WTC11 (cell line): ENCODE measurements at places on chromosomes 11 and 22.

- DNase-seq = no peak
Measured at GRCh38 chr11:64934682-64935358, 873 bp downstream of the GPHA2 start.

DNA sequence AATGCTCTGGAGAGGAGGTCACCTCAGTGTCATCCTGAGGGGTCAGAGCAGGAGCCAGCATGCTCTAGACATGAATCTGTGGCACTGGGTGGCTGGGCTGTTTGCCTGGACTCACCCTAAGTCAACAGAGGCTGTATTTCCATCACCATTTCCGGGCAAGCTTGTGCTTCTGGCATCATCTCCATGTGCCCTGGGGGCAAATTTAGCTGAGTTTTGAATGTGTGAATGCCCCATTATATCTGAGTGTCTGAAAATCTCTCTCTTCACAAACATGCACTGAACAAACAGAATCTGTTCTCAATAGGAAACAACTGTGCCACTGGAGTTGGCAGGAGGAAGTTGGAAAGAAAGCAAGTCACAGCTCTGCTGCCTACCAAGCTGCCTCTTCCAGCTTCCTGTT lies 356.2 kb downstream of the GRM5 start:
- no peak for DNase-seq

DNA sequence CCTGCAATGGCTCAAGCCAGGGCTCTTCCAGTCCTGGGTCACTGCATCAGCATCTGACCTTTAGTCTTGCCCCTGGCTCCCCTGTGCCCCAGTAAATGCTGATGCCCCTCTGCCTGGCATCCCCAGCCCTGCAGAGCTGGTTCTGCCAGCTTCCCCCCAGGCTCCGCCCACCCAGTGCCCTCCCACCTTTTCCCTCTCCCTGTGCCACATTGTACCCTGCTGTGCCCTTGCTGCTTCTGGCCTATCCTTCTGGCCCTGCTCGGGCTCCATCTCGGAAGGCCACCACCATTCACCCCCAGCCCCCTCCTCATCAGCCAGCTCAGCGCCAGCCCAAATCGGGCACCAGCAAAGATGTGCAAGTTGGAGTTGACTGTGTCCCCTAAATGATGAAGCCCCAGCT lies 7.4 kb downstream of the CAPN5 start:
- DNase-seq = no peak

DNA sequence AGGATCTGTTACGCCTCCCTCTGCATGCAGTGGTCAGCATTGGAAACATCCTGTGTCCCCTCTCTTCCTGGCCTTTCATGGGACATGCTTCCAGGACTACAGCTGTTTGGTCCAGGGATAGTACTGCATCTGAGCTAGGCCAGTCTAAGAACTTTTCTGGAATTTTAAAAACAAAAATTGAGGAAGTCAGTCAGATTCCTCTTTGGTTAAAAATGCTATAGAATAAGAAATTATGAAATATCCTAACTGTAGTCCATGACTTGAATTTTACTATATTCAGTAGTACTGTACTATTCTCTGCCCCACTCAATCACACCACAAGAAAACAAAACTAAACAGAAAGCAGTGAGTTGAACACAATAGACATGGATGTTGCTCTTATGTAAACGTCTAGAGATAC lies 201.0 kb upstream of the CADM1 start:
- DNase-seq = no peak

- no peak for DNase-seq
Measured at GRCh38 chr11:131615611-131616010, 245.2 kb downstream of the NTM start.

GRCh38 chr22:37499027-37499707 lies 13.0 kb upstream of the MFNG start:
- DNase-seq = no peak

- DNase-seq = peak; percentile 66
Measured at GRCh38 chr11:18650859-18651557, 16.9 kb upstream of the SPTY2D1 start.

DNA sequence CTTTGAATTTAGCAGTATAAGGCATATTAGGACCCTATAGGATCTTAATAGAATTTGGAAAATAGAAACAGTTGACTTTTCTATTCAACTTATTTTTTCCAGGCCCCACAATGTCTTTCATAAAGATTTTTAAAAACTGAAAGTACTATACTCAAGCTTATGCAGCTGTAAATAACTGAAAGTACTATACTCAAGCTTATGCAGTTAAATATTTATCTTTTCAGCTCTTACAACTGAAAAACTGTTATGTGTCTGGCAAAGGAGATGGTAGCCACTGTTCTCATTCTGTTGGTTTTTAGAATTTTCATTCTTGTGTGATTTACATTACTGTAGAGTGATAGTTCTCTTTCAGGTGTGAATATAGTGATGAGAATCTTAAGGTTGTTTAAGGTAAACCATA lies 16.5 kb downstream of the HIPK3 start:
- DNase-seq = no peak

DNA sequence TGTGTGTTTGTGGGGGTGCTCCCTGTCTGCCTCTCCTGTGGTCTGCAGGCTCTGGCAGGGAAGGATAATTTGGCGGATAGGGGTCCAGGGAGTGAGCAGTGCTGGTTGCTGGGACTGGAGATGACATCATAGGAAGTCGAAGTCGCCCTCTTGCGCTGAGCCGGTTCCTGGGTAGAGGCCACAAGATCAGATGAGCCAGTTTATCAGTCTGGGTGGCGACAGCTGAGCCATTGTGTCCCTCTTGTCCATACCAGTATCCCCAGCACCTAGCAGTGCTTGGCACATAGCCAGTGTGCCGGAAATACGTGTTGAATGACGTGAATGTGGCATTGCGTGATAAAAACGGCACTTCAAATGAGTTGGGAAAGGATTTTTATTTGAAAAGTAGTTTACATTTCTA lies 9.8 kb downstream of the APOL5 start:
- DNase-seq = no peak

- no peak for DNase-seq
Measured at GRCh38 chr11:6608011-6608410, 4.0 kb downstream of the TAF10 start.

DNA sequence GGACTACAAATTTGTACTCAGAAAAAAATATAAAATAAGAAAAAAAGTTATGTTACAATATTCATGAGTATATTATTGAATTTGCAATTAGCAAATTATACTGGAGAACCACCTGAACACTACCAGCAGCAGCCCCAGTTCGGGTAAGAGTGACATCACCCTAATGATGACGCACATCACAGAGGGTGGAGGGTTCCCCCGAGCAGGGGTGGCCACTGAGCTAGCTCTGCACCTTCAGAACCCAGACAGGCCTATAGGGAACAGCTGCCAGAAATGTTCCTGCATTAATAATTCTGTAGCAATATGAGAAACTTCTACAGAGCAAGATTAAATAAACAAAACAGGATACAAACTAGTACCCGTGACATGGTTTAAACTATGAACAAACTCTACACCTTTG lies 17.5 kb upstream of the ARAP1 start:
- DNase-seq = no peak

DNA sequence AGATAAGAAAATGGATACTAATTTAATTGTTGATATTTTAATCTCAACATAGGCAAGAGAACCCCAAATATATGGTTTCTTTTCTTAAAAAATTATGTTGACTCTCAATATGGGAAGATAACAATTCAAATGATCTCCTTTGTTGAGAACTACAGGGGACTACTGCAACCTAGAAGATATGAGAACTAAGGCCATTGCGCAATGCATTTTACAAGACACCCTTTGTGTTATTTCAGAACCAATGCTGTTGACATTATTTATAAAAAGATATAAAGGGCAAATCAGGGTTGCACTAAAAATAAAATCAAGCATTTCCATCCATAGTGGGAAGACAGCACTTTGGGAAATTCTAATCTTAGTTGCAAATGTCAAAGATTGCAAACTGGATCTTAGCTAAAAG lies 322.3 kb downstream of the SOX6 start:
- no peak for DNase-seq

DNA sequence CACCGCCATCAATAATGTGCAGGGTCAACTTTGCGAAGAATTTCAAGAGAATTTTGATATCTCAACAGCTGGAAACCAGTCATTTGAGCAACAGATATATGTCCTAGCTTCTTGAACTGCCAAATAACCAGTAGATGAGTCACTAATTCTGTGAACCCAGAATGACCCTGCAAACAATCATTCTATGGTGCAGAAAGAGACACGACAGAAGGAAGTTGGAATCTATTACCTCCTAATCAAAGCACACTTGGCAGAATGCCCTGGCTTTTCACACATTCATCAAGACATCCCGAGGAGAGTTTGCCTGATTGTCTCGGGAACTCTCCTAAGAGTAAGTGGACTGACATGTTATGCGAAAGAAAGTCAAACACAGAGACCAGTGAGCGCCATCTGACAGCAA lies 621.1 kb downstream of the OPCML start:
- no peak for DNase-seq

GRCh38 chr11:19597876-19598275 lies 114.8 kb upstream of the NAV2 start:
- DNase-seq = no peak

DNA sequence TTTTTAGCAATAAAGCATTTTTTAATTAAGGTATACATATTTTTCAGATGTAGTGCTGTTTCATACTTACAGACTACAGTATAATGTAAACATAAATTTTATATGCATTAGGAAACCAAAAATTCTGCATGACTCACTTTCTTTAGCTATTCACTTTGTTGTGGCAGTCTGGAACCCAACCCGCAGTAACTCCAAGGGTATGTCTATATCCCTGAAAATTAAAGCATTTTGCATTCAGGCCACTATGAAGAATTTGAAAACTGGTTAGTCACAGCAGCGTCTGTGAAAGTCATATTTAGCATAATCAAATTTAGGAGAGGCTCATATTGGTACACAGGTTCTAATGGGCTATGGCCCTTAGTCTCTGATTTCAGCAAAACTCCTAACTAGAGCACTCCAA lies 46.8 kb downstream of the BBOX1 start:
- no peak for DNase-seq

- no peak for DNase-seq
Measured at GRCh38 chr11:65446446-65447277, 24.1 kb downstream of the NEAT1 start.

DNA sequence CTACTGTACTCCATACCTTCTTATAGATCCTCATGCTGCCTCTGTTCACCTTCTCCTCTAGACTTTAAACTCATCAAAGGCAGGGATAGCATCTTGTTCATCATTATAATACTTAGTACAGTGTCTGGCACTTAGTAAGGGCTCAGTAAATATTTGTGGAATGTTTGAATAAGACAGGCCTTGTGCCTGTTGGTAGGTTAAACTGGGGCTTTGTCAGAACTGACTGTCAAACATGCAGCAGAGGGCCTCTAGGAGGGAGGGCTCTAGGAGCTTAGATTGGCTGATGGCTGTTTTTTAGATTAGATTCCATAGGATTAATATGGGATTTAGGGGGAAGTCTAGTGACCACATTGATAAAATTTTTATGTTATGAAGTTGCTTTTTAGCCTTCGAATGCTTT lies 70.8 kb downstream of the RNF169 start:
- DNase-seq = no peak

- DNase-seq = no peak
Measured at GRCh38 chr11:899724-900123, 10.9 kb downstream of the CHID1 start.

DNA sequence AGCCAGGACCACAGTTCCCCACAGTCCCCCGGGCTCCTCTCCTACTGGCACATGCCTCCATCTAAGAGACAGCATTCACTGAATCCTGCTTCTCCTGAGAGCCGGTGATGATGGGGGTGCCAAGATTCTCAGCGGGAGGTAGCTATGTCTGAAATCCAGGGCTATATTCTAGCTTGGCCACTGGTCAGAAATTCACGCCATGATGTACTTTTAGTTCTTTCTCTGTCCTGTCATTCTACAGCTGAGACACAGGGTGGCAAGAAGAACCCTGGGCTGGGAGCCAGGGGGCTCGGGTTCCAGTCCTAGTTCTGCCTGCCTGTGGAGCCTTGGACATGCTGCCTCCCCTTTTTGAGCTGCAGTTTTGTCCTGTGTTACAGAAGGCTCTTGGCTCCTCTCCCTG lies 59.2 kb upstream of the PHOX2A start:
- DNase-seq = no peak

GRCh38 chr22:42560781-42561180 lies 7.0 kb downstream of the SERHL2 start:
- DNase-seq = peak; percentile 45

DNA sequence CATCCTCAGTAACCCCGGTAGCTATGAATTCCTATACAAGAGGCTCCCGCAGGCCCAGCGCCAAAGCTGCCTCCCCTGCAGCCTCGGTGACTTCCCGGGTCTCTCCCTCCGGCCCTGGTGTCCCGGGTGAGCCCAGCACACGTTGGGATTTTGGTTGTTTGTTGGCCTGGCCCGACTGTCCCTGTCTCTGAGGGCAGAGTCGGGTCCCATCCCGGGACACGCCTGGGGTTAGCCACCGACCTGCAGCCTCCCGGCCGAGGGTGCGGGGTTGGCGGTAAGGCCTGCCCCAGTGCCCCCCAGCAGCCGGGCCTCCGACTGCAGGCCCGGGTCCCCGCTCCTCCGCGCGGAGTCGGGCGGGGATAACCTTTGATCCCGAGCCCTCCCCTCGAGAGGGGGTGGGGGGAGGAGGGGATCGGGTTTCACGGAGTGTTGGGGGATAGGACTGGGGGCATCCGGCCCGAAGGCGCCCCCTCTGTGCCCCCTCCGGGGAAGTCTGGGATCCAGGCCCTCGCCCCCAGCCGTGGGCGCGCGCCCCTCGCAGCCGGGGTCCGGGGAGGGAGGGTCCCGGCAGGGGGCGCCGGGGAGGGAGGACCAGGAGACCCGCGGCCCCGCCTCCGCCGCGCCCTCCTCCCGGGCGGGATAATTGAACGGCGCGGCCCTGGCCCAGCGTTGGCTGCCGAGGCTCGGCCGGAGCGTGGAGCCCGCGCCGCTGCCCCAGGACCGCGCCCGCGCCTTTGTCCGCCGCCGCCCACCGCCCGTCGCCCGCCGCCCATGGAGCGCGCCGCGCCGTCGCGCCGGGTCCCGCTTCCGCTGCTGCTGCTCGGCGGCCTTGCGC lies at the start of gene FBLN1:
TSS of gene FBLN1 (plus strand) at position 669 of the 835 bp plus-strand sequence. CDS start at position 772, 103 bp downstream.
- peak; percentile 74 for DNase-seq

DNA sequence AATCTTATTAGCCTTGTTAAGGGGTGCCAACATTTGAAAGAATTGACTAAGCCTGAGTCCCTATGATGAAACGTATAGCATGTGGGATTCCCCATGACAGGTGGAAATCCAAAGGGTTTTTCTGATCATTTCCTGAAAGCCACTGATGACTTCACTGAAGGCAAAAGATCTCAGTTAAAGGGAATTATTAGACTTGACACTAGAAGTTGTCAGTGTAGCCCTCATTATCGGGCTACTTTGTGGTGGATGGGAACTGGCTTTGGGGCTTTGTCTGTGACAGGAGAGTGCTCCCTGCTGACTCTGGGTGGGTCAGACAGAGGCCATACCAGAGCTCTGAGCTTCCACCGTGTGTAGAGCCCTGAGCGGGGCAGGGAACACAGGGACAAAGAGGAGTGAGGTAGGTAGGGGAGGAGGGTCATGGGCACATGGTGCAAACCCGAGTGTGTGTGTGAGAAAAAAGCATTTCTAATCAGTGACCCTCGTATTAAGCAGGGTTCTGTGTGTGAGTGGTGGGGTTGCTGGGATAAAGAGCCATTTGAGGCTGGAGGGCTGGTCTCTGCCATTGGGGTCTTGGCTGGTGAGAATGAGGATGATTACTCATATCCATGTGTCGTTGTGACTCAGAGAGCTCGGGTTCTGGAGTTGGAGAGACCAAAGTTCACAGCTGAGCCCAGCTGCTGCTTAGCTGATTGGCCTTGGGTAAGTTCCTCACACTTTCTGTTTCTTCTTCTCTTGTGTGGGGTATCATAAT lies 101.1 kb downstream of the GRIK4 start:
- DNase-seq = no peak
